ENCODE measurements at places on chromosomes 11 and 22. TPM values are rescaled to one million over a fixed set of nuclear protein-coding genes. Genes with fewer than 3 reads are reported as not detected.
A peak's percentile ranks its signal among the peaks of the same experiment; 100 is the strongest.

CREB3L1 gene
- 42.6 TPM for total RNA-seq

DNA sequence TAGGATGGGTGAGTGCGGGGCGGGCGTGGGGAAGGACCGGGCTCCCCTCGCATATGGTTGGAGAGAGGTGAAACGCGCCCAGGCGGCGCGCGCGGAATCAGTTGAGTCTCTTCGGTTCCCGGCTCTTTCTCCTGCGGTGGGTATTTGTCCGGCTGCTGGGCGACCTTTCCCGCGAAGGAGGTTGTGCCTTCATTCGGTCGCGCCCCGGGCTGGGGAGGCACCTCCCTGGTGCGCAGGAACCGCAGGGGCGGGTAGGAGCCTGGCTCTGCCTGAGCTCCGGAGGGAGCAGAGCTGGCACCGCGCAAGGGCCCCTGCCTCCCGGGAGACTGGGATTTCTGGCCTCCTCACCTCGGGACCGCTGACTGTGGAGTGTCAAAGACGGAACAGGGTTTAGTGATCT, 27.5 kb downstream of the SAA4 start:
- no peak for DNase-seq

DNA sequence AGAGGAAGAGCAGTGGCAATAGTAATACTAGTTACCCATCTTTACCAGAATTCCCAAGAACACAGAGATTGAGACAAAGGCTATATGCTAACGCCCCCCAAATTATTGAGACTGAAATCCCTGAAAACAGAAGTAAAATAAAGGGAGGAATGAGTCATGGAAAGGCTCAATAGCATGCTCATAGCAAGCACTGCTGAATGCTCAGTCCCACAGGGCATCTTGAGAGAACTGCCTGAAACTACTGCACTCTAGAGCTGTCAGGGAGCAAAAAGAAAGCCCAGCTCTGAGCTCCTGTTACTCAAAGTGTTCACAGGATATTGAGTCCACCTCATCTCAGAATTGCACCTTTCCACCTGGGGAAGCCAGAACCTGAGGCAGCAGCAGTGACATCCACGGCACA, 44.1 kb upstream of the FIBIN start:
- DNase-seq = no peak

- DNase-seq = no peak
These were observed 596.0 kb downstream of the INSC start for GRCh38 chr11:15710580-15711275.

OSM gene
- total RNA-seq = 1.3 TPM

USP47 gene
- 200 TPM for total RNA-seq

MMP3 gene
- 0.45 TPM for total RNA-seq

ZNF214 gene
- total RNA-seq = 4.0 TPM

- peak; percentile 53 for DNase-seq
These were observed 268.4 kb downstream of the ETS1 start for GRCh38 chr11:128318856-128319474.

- no peak for DNase-seq
These were observed 197.4 kb downstream of the TRIM29 start for GRCh38 chr11:119940401-119940976.

- DNase-seq = peak; percentile 82
These were observed 378.0 kb downstream of the NTM start for GRCh38 chr11:131748151-131749050.

ALDH3B2 gene
- not detected for total RNA-seq

DNA sequence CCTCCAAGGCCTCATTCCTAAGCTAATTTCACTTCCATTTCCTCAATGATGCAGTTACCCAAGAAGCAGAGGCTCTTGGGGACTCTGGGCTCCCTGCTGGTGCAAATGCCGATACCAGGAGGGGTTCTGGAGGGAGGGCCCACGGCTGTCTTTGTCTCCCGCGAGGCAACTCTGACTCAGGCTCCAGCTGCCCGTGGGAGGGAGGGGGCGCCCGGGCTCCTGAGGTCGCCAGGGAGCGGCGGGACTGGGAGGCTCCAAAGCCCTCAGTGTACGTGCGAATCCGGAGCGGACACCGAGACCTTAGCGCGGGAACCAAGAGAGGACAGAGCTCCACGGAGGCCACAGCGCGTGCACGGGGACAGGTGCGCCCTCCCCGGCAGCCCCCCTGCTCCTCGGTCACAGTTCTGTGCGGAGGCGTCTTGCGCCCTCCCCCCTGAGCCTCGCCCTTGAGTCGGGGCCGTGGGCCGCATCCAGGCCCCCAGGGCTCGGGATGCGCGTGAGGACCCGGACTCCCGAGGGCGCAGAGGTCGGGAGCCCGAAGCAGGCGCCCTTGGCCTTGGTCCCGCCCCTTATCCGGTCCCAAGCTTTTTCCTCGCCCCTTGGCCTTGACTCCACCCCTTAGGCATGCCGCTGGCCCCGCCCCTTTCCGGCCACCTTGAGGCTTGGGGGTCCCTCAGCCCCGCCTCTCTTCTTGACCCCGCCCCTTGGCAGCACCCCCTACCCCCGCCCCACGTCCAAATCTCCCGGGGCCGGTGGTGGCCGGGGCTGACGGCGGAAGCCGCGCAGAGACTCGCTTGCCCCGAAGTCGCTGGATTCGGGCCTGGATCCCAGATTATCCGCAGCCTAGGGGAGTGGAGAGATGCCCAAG, 4.7 kb upstream of the SHISA8 start:
- DNase-seq = peak; percentile 70

CNGA4 gene
- not detected for total RNA-seq

DNA sequence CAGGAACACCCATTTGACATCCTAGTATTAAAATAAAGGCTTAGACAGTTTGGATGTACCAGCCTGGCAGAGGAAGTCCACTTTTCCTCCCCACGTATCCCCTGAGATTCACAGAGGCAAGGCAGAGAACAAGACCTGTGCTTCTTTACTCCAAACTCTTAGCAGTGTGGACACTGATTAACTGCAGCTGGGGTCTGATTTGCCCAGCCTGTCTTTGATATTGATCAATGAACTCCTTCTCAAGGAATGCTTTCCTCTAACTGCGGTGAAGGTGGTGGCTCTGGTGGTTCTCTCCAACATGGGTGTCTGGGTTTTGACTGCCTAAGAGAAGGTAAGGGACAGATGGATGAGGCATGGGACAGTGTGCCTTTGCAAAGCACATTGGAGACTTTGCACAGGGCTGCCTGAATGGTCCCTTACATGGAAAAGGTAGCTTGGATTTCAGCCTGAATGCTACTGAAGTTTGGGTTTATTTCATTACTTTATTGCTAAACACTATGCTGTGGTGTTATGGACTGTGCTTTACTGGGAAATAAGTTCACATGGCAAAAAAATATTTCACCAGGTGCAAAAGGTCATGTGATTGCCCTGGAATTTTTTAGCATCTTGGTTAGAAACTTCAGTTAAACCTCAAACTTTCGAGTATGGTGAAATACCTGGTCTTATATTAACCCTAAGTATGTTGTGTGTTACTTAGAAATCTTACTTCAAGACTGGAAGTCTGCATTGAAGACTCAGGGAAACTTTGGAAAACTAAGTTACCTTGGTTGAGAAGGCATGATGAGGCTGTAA, 1.8 kb downstream of the GAS2 start:
- no peak for DNase-seq

- peak; percentile 13 for DNase-seq
These were observed 4.9 kb downstream of the CHRM4 start for GRCh38 chr11:46386674-46387073.

GRCh38 chr22:49408102-49408836, 419.4 kb downstream of the BRD1 start:
- DNase-seq = no peak

DNA sequence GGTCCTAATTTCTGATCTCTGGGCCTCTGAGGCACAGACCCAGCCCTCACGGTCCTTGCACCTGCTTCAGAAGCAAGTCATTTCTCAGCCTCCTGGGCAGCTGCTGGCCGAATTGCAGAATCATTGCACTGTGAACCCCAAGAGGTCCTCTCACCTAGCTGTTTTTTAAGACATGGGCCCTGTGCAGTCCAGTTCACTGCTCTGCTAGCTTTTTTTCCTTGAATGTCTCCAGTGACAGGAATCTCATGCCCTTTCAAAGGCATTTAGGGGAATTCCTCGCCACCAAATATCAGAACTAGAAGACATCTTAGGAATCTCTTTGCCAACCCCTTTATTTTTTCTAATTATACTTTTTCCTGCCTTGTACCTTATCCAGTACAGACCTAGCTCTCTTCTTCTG, 35.6 kb upstream of the TP53I11 start:
- no peak for DNase-seq

KCNK4 gene
- not detected for total RNA-seq

DRICH1 gene
- not detected for total RNA-seq

DNA sequence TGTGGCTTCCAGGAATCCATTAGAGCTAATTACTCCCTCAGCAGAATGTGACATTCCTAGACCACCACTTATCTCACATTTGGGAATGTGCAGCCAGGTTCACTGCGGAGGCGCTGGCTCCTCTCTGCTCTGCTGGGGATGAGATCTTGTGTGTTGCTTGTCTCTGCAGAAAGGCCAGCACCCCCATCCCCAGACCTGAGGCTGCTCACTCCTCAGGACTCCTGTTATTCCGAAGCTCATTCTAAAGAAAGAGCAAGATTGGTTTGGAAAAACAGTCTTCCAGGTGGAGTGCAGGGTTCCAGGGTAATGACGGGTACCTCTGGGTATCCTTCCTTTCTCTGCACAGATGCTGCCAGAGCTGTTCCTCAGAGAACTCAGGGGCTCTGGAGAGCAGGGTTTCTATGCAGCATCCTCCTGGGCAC, 20.8 kb downstream of the RSPH14 start:
- no peak for DNase-seq

DNA sequence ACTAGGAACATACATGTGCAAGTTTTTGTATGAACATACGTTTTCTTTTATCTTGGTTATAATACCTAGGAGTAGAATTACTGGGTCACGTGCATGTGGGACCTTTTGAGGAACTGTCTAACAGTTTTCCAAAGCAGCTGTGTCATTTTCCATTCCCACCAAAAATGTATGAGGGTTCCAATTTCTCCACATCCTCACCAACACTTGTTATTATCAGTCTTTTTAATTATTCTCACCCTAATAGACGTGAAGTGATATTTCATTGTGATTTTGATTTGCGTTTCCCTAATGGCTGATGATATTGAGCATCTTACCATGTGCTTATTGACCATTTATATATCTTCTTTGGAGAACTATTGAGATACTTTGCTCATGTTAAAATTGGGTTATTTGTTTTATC, 162.1 kb downstream of the CHST1 start:
- DNase-seq = no peak

DNA sequence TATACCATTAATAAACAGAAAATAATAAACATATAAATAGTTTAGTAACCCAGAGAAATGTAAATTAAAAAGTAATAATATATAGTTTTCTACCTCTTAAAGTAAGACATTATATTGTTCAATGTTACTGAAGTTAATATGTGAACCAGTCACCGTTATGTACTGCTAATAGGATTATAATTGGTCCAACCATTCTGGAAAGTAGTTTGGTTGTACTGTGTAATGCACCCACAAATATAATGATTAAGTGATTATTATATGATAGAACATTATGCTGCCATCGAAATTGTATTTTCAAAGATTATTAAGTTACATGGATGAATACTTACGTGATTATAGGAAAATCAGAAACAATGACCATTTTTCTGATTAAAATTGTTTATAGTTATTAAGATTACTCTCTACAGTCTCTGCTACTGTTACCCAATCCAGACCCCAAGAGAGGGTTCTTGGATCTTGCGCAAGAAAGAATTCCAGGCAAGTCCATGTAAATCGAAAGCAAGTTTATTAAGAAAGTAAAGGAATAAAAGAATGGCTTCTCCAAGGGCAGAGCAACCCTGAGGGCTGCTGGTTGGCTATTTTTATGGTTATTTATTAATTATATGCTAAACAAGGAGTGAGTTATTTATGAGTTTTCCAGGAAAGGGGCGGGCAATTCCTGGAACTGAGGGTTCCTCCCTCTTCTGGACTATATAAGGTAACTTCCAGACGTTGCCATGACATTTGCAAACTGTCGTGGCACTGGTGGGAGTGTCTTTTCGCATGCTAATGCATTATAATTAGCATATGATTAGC, 50.1 kb downstream of the ACER3 start:
- DNase-seq = no peak

GRCh38 chr22:32591620-32592019, 117.0 kb downstream of the FBXO7 start:
- DNase-seq = no peak

DNA sequence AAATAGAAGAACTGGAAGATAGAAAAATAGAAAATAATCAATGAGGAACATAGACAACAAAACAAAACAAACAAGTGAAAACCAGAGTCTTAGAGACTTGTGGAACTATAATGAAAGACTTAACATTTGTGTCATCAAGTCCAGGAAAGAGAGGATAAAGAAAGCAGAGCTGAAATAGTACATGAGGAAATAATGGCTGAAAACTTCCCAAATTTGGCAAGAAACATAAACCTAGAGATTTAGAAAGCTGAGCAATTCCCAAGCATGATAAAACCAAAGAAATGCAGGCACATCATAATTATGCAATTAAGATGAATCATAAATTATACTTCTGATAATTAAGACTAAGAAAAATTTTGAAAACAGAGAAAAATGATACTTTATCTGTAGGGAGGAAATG, 614.5 kb downstream of the ETS1 start:
- no peak for DNase-seq
